ENCODE measurements at places on chromosomes 4 and X. TPM values are rescaled to one million over a fixed set of nuclear protein-coding genes. Genes with fewer than 3 reads are reported as not detected.

Gene APLN
- total RNA-seq: not detected

Gene MAGEA2
- total RNA-seq: not detected

Gene PABPC5
- not detected for total RNA-seq

Gene CLDN34
- total RNA-seq: not detected

Gene PRICKLE3
- 25.4 TPM for total RNA-seq

Gene ZFP42
- total RNA-seq: not detected

Gene PGAM4
- total RNA-seq: not detected

Gene PLK4
- total RNA-seq: 5.8 TPM

Gene LINC00632
- under 0.01 TPM for total RNA-seq

Gene GPRIN3
- total RNA-seq: not detected

Gene TGIF2LX
- not detected for total RNA-seq

Gene GAB3
- total RNA-seq: 0.78 TPM

Gene CDKN2AIP
- total RNA-seq: 14.3 TPM

Gene CC2D2A
- total RNA-seq: 10.6 TPM

Gene PPEF2
- total RNA-seq: not detected

Gene NAA11
- total RNA-seq: not detected
